SK-N-SH (cell line): ENCODE measurements at places on chromosomes 7 and 10. TPM values are rescaled to one million over a fixed set of nuclear protein-coding genes. Genes with fewer than 3 reads are reported as not detected.

PRSS1 gene
- not detected in 2 replicates for polyA plus RNA-seq

DYNC1I1 gene
- 0.05 and 0.21 TPM in 2 replicates for polyA plus RNA-seq

TFR2 gene
- polyA plus RNA-seq, result 0.30 and 0.32 TPM in 2 replicates

GNG11 gene
- 9.8 and 11.5 TPM in 2 replicates for polyA plus RNA-seq
